Skin of body (tissue), 3 donors: ENCODE measurements at places on chromosomes 2 and 18.

DNA sequence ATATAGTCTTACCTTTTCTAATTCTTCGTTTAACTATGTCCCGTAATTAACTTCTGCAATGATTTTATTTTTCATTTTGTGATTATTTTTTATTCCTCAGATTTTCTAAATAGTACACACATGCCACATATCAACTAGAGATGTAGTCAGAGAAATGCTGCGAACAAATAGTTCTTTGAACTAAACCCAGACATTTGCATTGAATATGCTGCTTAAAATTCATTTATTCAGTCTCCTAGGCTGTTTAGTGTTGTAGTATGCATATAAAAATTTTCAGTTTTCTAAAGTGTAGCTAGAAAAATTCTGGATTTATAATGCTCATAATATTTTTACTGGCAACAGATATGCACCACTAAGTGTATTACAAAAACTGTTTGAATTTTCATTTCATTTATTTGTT, 68.9 kb upstream of the SLC38A11 start:
- DNase-seq, result no peak

GRCh38 chr2:232592772-232593395, 40.5 kb upstream of the EFHD1 start:
- no peak for DNase-seq

DNA sequence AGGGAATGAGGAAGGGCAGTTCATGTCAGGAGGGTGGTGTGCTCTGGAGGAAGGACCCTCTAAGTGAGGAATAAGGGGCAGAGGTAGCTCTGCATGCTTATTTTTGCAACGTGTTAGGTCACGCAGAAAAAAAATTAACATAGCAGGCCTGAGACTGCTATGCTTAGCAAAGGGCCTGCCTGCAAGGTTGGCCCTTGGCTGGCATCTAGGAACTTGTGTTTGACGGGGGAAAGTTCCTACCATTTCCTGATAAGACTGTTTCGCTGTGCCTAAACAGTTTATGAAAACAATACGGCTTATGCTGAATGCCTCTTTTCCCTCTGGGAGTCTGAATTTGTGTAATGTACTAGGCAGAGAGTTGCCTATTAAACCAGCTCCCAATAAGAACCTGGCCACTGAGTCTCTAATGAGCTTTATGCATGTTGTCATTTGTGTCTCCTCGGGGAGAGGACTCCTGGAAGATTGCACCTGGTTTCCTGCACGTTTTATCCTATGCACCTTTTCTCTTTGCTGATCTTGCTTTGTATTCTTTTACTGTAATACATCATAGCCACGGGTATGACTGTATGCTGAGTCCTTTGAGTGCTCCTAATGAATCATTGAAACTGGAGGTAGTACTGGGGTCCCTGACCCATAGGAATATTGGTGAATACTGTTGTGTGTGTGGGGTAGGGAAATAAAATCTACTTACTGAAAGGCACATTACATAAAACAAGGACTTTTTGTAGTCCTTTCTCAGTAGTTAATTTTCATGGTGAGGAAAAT, 169.0 kb downstream of the PRPF40A start:
- DNase-seq, result no peak

GRCh38 chr2:101881131-101881530, 110.6 kb upstream of the IL1R2 start:
- DNase-seq, result no peak

- no peak for DNase-seq
Observed at GRCh38 chr2:205785507-205786260, 103.4 kb downstream of the NRP2 start.

GRCh38 chr2:223854741-223855140, 17.4 kb upstream of the AP1S3 start:
- no peak for DNase-seq

- no peak for DNase-seq
Observed at GRCh38 chr2:84373391-84373790, 85.7 kb downstream of the SUCLG1 start.

- DNase-seq, result no peak
Observed at GRCh38 chr2:205535001-205535400, 147.3 kb upstream of the NRP2 start.

- DNase-seq, result no peak
Observed at GRCh38 chr2:179579800-179580199, 281.6 kb downstream of the ZNF385B start.

DNA sequence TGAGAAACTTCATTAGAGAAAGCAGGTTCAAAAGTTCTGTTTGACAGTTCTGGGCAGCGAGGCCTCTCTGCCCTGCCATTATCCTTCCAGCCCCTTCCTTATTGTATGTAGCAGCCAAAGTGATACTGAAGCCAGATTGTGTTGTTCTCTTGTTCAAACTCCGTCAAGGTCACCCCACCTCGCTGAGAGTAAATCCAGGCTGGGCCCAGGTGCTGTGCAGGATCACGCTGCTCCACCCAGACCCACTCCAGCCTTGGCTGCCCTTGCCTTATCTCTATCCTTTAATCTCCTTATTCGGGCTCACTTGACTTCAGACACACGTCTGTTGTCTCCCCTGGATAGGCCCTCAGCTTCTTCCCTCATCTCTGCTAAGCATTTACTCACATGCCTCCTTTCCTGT, 196.1 kb downstream of the CPS1 start:
- DNase-seq, result no peak

GRCh38 chr2:45806563-45807358, 155.3 kb downstream of the PRKCE start:
- DNase-seq, result no peak

- no peak for DNase-seq
Observed at GRCh38 chr2:32773448-32773808, 145.6 kb downstream of the TTC27 start.

DNA sequence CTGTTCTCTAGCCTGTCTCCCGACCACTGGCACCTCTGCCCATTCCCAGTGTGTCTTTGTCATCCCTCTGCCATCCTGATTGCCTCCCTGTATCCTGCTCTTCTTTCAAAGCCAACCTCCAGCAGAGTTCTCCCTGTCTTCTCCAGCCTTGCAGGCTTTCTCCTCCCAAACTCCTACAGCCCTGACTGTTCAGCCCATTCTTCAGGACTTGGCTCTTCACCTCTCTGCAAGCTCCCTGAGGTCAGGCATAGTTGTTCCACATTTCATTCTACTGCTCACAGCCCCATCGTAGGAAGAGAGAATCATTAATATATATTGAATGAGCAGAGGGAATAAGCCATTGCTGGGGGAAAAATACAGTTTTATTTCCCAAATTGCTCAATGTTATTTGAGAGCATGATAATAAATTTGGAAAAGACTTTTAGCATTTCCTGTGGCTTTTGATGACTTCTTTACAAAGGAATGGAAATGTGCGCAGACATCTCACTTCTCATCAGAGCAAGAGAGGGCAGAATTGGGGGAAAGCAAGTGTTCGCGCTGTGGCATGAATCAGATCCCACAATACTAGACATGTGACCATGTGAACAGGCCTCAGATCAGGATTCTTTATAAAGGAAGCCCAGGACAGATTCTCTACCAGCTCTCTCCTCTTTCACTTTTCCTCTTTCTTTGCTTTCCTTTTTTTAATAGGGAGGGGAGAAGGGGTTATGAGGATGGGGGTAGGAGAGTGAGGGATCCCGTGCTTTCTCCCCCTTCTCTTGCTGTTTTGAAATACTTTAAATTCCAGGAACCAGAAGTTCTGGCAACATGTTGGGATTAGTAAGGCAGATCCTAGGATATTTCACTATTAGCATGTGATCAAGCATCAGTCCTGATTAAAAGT, 37.4 kb downstream of the EPAS1 start:
- peak; percentile 77 for DNase-seq

DNA sequence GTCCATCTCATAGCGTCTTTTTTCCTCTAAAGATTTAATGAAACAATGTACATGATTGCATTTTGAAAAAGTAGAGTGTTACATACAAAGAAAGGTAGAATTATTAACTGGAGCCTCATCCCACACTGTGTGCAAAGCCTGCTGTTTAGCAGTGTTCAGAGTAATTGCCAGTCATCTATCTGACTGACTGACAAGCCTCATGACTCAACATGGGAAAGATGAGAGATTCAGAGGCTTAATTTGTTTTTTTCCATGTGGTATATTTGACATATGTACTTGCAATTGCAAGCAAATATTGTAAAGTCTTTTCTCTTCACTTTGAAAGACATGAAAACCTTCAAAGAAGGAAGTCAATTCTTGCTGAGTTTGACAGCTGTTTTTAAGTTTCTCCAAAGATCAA, 14.7 kb downstream of the PCARE start:
- no peak for DNase-seq

GRCh38 chr18:13137670-13138419, 80.7 kb upstream of the LDLRAD4 start:
- no peak for DNase-seq

DNA sequence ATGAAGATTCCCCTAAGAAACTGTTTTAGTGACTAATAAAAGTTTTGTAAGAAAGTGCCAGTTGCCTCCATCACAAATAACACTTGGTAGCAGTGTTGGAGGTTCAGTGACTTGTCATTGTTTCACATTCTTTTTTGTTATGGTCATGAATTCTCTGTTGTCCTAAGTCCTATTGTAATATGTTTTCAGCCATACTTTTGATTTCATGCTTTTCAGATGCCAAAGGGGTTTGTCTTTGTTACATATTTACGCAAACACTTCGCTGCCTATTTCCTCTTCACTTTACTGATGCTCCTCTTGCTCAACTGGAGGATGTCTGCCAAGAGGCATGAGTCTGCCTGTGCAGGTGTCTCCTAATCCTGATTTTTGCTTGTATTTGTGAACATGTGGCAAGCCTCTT, 66.6 kb downstream of the PHLPP1 start:
- no peak for DNase-seq

DNA sequence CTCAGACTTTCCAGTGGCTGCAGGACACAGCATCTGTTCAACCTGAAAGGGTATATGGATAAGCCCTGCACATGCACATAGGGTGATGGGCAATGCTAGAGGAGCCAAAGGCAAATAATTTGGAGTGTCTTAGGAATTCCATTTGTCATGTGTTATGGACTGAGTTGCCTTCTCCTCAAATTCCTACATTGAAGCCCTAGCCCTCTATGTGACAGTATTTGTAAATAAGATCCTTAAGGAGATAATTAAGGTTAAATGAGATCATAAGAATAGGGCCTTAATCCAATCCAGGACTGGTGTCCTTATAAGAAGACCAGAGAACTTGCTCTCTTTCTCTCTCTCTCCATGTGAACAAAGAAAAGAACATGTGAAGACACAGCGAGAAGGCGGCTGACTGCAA, 42.9 kb upstream of the CREG2 start:
- DNase-seq, result no peak

GRCh38 chr2:69309351-69310110, 77.5 kb downstream of the GFPT1 start:
- peak; percentile 92 for DNase-seq

DNA sequence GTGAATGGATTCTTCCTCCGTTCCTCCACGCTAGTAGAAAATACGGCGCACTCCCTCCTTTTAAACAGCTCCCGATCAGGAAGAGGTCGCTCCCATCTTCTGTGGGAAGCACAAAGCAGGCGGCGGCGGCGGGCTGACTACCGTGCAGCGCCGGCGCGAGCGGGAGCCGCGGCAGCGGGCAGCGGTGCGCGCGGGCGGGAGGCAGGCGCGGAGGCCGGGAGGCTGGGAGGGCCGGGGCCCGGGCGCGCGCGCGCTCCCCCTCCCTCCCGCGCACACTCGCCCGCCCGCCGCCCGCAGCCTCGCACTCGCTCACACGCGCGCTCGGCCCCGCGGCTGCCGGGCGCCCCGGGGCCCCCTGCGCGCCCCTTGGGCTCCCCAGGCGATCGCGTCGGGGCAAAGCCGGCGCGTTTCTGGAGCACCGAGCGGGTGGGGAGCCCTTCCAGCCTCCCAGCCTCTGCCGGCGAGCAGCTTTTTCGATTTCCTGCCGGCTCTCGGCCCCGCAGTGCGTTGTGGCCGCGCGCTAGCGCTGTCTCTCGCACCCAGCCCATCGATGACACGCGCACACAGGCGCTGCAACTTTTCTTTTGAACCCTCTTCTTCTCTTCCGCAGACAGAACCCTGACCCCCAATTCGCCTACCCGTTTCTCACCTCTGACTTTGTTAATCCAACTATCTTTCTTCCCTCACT, at the start of gene SLC8A1:
Gene SLC8A1 (minus strand): TSS at position 173 of the 688 bp plus-strand sequence.
- DNase-seq, result no peak

- DNase-seq, result no peak
Observed at GRCh38 chr2:57849843-57850242, 196.8 kb upstream of the VRK2 start.

GRCh38 chr2:158542577-158542976, 85.8 kb downstream of the PKP4 start:
- no peak for DNase-seq

GRCh38 chr2:223724861-223725260, 112.5 kb downstream of the AP1S3 start:
- no peak for DNase-seq

GRCh38 chr18:49886891-49887764, 73.8 kb upstream of the ACAA2 start:
- DNase-seq, result no peak

- DNase-seq, result no peak
Observed at GRCh38 chr2:232335859-232336215, 42.7 kb upstream of the ALPP start.

DNA sequence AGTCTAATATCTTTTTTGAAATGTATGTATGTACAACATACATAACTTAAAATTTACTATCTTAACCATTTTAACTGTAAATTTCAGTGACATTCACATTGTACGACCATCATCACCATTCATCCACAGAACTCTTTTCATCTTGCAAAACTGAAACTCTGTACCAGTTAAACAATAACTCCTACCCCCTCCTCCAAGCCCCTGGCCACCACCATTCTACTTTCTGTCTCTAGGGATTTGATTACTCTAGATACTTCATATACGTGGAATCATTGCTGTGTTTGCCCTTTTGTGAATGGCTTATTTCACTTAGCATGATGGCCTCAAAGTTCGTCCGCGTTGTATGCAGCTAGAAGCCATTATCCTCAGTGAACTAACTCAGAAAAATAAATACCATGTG, 217.0 kb downstream of the METTL4 start:
- no peak for DNase-seq

GRCh38 chr2:186721956-186722355, 28.1 kb downstream of the FAM171B start:
- peak; percentile 63 for DNase-seq

GRCh38 chr2:235984552-235984951, 183.6 kb downstream of the GBX2 start:
- DNase-seq, result no peak

DNA sequence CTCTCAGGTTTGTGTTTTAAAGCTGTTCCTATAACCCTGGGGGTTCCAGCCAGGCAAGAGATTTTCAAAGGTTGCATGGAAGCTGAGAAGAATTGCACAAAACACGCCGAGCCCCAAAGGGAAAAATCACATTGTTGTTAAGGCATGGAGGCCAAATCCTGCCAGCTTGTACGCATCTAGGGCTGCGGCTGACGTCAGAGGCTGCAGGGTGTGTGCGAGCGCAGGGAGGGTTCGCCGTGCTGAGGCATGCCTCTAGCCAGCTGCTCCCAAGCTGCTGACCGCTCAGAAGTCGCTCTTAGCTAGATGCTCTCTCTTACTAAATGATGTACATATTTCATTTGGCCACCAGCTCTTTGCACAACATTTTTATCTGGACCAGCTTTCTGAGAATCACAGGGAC, 191.8 kb downstream of the LPIN1 start:
- no peak for DNase-seq
